Activated naive CD4-positive, alpha-beta T cell (primary cell): ENCODE measurements at places on chromosomes 12 and 14.

DNA sequence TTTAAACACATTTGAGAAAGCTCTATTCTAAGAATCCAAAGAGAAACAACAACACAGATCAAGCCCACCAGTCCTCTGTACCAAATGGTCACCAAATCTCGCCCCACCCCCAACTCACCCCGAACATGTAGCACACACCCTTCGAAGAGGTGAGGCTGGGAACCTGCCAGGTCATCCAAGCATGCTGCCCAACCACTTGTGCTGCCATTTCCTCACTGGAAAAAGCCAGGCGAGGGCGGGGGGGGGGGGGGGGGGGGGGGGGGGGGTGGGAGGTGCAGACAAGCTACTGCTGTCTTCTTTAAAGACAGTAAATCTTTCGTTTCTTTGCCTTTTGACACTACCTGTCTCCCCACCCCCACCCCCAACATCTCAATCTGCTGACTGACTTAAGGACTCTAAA lies 59.9 kb downstream of the SETD3 start:
- DNase-seq = no peak

- DNase-seq = no peak
Observed at GRCh38 chr14:45135156-45135555, 574 bp upstream of the FANCM start.

DNA sequence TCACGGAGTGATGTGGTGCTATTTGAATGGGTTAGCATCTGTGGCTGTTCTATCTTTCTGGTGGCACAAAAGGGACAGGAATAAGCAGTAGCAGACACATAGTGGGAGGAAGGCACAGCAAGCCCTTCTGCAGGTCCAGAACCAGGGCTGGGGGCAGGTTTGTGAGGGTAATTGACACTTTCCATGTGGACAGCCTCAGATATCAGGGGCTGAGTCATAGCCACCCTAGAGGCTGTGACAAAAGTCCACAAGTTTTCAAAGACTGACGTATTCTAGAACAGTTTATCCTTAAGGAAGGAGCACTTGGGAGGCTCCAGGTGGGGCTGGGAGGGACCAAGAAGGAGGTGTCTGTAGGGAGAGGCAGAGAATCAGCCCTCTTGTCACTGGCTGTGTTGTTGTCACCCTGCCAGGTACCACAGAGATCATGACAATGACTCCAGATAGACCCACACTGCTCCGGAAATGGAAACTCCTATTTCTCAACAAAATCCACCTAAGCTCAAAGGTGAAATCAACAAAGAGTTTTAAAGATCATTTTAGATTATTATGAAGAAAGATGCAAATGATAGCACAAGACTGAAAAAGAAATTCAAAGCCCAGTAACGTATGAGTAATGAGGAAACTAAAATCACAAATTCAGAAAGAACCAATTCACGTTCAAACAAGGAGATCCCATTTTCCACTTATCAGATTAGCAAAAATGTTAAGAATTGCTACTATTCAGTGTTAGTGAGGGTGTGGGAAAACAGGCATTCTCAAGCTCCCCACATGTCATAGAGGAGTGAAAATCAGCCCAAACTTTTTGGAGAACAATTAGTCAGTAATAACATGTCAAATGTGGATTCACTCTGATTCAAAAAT lies 48.3 kb downstream of the NFKBIA start:
- DNase-seq = no peak

DNA sequence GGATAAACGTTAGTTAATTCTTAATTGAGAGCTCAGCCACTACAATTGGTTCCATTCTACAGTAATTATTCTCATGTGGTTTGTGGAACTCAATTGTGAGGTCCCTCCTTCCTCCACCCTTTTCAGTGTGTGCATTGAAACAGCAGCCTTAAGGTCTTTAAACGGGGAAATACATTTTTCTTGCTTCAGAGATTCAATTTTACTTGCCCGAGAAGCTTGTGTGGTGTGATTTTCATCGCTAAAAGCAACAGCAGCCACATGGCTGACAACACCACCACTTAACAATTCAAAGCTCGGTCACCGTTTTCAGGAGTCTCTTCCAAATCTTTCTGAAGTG lies 733 bp upstream of the PPFIBP1 start:
- DNase-seq = no peak

GRCh38 chr12:81043979-81044740 lies 33.7 kb upstream of the ACSS3 start:
- DNase-seq = no peak

- DNase-seq = no peak
Observed at GRCh38 chr12:49843876-49844437, 1.1 kb upstream of the BCDIN3D start.

GRCh38 chr12:108004319-108004718 lies 124.8 kb upstream of the WSCD2 start:
- no peak for DNase-seq

DNA sequence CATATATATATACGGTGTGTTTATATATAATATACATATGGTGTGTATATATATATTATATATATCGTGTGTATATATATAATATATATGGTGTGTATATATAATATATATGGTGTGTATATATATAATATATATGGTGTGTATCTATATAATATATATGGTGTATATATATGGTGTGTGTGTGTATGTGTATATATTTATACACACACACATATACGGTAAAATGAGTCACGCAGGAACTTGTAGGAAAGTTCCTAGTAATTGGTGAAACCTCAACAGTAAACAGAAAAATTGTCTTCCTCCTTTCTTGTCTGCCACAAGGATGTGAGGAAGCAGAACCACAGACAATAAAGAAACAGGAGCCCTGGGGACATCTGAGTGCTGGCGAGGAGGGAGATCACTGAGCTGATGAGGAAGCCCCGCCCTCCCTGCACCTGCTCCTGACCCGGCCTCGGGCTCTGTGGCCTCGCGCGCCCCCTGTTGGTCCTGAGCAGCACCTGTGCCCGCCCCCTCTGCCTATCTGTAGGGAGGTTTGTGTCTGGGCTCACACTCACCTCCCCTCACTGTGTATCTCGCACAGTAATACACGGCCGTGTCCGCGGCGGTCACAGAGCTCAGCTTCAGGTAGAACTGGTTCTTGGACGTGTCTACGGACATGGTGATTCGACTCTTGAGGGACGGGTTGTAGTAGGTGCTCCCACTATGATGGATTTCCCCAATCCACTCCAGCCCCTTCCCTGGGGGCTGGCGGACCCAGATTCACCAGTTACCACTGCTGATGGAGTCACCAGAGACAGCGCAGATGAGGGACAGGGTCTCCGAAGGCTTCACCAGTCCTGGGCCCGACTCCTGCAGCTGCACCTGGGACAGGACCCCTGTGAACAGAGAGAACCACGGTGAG lies 1079.4 kb downstream of the TMEM121 start:
- DNase-seq = peak; percentile 70

- no peak for DNase-seq
Observed at GRCh38 chr12:28268608-28269229, 78.5 kb downstream of the CCDC91 start.

- DNase-seq = no peak
Observed at GRCh38 chr12:49920241-49920914, 16.7 kb upstream of the FAIM2 start.

DNA sequence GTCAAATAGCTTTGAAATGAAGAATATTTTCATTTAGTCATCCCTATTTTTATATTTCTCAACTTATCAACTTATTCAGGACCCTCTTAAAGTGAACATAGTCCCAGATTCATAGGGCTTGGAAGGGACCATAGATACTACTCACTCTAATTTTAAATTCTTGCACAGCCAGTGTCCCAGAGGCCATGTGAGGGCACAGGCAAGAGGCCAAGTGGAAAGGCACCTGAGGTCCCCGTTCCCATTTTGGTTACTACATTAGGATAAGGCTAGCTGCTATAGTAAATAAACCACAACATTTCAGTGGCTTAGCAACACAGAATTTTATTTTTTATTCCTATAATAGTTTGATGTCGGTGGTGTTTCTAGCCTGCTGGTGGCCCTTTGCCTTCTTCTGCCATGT lies 227.8 kb downstream of the SPTSSA start:
- no peak for DNase-seq

GRCh38 chr12:5873281-5873919 lies 71.7 kb downstream of the ANO2 start:
- DNase-seq = no peak

DNA sequence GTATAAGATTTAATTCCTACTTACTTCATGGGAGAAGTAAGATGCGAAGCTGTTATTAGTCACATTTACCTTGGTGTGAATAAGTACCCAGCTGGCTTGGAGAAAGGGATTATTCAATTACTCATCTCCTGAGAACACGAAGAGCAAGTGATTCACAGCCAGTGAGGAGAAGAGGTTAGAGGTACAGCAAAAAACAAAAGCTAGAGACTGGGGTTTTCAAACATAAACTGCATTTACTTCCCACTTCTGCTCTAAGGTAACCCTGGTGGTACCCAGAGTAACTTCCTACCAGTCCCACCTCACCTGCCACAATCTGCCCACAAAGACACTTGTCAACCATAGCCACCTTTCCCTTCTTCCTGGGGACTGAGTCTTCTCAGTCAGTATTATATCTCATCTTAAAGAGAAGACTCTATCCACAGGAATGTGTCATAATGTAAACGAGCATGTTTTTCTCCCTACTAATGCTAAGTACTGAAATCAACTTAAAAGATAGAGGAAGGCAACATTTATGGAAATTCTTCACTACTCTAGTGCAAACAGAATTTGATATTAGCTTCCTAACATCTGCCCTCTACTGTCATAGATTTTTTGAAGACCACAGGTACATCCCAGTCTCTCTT lies 6.0 kb upstream of the IL22 start:
- no peak for DNase-seq

- DNase-seq = no peak
Observed at GRCh38 chr14:31806249-31806648, 245.0 kb downstream of the NUBPL start.

GRCh38 chr14:20714593-20715250 lies 26.2 kb downstream of the ANG start:
- no peak for DNase-seq

GRCh38 chr14:25628390-25628789 lies 578.4 kb upstream of the STXBP6 start:
- no peak for DNase-seq
